ENCODE measurements at places on chromosomes 7 and 10.

GRCh38 chr10:69335063-69335587, 56.8 kb downstream of the HK1 start:
- DNase-seq = no peak

GRCh38 chr10:24821986-24822385, 98.3 kb upstream of the ARHGAP21 start:
- DNase-seq = peak; percentile 30

DNA sequence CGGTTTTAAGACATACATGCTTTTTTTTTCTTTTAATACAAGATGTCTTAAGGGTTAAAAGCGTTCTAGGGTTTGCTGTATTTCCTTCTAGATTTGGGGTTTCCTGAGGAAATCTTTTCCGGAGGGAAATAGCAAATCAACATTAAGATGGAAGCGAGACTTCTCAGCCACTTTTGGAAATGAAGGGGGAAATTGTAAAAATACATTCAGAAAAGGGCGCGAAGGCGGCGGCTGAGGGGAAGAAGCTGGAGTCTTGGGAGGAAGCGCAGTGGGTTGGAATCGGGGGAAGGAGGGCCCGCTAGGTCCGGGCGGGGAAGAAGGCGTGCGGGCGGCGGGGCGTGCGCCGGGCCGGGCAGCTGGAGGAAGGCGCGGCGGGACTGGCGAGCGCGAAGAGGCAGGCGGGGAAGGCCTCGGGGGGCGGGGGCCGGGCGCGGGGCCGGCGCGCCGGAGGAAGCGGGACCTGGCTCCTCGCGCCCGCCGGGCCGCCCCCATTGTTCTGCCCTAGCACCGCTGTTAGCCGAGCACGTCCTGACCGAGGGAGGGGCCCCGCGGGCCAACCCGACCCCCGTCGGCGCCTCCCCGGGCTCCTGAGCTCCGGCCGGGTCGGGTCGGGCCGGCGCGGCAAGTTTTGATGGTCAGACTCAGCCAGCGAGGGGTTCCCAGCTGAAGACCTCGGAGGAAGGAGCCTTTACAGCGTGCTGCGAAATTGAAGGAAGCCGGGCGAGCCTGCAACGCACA, 1.5 kb upstream of the SKIDA1 start:
- DNase-seq = peak; percentile 70

DNA sequence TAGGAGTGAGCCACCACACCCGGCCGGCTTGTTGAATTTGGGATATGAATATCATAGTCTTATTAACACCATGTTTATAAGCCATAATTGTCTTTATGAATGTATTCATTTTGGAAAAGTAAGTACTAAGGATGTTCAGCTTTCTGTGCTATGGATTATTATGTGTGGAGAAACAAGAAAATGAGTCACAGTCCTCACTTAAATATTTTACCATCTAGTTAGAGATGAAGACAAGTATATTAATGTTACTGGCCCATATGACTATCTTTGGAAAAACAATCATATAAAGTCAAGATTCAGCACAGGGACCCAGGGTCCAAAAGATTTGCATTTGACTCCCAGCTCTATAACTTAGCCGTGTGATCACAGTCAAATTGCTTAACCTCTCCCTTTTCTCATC, 9.8 kb upstream of the TOMM7 start:
- no peak for DNase-seq

- DNase-seq = no peak
Observed at GRCh38 chr10:23192712-23193434, 761 bp downstream of the PTF1A start.

- DNase-seq = no peak
Observed at GRCh38 chr7:20352573-20353306, 22.0 kb downstream of the ITGB8 start.

- DNase-seq = no peak
Observed at GRCh38 chr10:62079885-62080559, 178.5 kb downstream of the ARID5B start.

DNA sequence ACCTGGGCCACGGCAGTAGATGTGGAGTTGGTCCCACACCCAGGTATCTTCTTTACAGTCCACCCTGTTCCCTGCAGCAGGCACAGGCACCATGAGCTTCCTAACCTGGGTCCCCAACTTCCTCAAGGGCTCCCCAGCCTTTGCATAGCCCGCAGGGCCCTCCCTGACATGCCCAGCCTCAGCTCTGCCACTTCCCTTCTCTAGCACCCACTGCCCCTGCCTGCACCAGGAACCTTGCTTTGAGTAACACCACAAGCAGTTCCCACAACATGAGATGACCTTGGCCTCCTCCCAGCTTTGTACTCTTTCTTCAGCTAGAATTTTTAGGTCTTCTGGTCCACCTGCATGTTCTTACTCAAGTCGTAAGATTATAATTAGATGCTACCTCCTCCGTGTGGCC, 92.2 kb upstream of the ZPBP start:
- no peak for DNase-seq

DNA sequence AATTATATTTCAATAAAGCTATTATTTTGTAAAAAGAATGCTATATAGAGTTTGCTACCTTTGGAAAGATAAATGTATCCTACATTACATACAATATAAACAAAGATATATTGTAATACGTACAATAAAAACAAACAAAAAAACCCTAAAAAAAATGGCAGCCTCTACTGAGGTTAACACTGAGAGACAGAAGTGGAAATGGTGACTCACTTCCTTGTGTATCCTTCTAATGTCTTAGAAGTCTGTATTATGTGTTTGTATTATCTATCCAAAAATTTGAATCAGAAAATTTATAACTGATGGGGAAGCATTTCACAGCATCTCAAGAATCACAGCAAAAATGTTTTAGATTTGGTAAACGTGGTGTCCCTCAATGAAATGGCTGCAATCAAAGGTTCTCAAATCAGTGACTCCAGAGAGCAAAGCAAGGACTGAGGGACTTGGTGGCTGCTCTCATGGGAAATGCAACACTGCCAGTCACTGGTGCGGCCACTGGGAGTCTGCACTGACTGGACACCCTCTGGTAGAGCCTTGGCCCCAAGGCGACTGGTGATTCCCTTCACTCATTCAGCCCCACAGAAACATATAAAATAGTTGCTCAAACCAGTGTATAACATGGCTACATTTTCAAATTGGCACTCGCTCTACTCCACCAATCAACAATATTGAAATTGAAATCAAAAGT, 53.8 kb downstream of the PANK1 start:
- DNase-seq = no peak

GRCh38 chr7:88758381-88759229, 895 bp upstream of the ZNF804B start:
- no peak for DNase-seq

DNA sequence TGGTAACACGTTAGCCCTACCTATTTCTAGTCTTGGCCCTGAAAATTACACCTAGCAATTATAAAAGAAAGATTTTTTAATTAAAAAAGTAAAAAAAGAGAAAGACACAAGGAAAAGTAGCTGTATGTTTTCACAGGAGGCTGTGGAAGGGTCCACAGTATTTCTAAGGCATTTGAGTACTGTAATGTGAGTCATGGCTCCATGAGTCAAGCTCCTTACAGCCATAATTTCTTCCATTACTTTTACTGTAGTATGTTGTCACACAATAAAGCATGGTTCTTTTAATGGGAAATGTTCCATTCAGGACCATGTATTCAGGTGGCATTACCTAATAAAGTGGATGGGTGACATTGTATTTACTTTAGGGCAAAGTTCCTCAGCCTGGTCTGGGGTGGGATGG, 113.4 kb downstream of the GPR37 start:
- no peak for DNase-seq

DNA sequence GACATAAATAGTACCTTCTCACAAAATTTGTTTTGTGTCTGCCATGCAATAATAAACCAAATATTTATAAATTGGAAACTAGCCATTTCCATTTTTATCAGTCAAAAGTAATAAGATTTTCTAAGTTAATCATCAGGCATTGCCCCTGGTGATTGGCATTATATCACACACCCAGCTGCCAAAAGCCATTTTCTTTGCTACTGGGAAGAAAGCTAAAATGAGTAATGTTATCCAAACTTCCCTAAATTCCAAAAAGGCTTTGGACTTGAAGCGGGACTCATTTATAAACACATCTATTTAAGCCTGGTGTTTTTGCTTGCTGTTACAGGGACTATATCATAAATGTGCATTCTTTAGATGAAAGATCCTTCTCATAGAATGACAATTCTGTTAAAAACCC, 86.0 kb downstream of the AKR1D1 start:
- no peak for DNase-seq

DNA sequence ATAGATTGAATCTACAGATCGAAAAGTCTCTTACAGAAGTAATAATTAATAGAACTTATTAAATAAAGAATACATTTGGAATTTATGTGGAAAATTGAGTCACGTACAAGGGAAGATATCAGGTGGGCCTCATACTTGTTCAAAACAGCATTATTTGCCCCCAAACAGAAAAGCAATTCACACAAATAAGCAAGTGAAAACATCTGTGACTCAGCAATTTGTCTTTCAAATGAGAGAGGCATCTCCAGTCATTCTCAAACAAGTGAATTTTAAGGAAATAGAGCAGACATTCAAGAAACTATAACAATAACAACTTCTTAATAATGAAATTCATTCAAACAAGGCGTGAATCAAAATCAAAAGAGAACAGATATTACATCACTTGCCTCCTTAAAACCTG, 50.1 kb downstream of the SEMA3A start:
- DNase-seq = no peak

GRCh38 chr7:90178679-90179278, 24.5 kb downstream of the STEAP1 start:
- DNase-seq = peak; percentile 41
